MV-4-11 (cell line): ENCODE measurements at places on chromosomes 13 and 19.

DNA sequence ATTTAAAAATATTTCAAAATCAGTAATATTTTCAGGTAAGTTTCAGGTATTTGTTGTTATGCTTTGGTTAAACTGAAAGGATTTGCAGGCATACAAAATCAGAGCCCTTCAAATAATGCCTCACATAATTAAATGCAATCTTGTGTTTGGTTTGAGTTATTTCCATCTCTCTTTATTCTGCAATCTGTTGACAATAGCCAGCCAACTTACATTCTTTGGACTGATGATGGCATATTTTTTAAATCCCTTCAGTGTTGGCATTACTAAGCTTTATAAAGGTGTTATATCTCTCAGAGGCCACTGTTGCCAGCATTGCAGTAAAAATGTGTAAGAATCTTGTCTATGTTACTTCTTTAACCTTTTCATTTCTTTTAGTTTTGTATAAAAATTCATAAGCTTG, 257.2 kb upstream of the RFC3 start:
- no peak for DNase-seq

- no peak for DNase-seq
Measured at GRCh38 chr19:13206587-13206986, 56.4 kb downstream of the IER2 start.

- DNase-seq: no peak
Measured at GRCh38 chr13:39840201-39840600, 184.7 kb downstream of the COG6 start.

GRCh38 chr13:64274481-64275217, 2859.0 kb upstream of the PCDH20 start:
- no peak for DNase-seq

DNA sequence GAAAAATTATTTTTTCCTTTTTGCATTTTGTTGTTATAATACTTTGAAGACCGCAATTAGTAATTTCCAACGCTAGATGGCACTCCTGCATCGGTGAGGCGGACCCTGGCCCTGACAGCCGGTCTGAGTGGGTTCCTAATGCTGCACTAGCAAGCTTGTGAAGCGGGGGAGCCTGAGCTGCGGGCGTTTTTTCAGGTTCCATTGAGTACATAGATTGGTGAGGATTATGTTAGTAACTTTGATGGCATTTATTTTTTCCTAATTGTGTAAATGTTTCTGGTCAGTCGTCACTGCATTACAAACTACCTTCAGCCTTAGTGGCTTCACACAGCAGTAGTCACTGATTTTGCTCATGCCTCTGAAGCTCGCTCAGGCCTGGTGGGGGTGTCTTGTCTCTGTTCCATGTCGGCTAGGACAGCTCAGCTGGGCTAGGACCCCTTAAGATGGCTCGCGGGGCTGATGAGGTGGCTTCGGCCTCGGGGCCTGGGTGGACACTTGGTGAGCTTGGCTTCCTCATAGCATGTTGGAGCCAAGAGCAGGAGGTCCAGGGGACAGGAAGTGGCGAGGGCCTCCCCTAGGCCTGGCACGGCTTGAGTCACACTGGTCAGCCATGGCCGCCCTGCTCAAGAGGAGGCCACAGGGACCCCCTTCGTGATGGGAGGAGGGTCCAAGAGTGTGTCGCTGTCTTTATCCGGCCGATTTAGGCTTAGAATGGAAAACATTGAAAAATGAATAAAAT, 25.0 kb downstream of the ERCC5 start:
- peak; percentile 28 for DNase-seq

DNA sequence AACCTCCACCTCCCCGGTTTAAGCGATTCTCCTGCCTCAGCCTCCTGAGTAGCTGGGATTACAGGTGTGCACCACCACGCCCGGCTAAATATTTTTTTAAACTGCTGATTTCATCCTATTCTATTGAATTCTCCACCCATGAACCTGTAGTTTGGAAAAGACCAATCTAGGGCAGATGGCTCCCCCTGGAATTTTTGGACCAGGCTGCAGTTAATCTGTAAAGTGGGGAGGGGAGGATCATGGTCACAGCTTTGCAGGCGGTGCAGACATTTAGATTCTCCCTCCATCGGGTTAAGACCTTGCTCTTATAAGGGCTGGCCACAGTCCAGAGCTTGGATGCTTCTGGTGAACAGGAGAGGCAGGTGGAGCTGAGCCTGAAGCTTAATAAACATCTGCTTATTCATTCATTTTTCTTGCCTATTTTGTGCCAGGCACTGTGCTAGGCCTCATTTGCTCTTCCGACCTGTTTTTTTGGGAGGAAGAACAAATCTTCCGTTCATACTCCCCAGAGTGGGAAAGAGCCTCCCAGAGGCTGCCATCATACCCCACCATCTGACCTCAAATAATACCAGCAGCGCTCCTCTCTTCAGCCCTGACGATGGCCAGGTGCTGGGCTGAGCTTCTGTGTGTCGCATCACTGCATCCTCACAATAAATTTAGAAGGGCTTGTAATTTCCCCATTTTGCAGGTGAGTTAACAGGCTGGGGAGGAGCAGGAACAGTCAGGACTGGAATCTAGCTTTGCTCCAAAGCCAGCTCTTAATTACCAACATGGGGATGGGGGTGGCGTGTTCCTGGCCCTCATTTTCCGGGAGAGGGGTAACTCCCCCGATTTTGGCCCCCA, 902 bp upstream of the CCDC106 start:
- no peak for DNase-seq

DNA sequence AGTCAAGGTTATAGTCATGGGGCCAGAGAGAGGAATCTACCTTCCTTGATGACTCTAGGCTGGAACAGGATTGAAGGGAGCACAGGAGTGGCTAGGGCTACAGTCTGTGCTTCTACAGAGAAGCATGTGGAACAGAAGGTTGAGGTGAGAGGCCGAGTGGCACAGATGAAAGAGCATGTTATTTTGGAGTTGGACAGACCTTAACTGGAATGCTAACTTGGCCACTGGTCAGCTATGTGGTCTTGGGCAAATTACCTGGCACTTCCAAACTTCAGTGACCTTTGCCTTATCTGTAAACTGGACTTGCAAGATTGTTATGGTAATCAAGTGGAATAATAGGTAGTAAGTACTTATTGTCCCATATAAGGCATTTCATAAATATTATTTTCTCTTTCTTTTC, 252.7 kb downstream of the KCNRG start:
- no peak for DNase-seq

- DNase-seq: peak; percentile 55
Measured at GRCh38 chr19:12788682-12789097, 2.6 kb upstream of the JUNB start.

GRCh38 chr19:13839938-13840304, 37.0 kb upstream of the NANOS3 start:
- DNase-seq: peak; percentile 84

- DNase-seq: no peak
Measured at GRCh38 chr19:13032837-13033236, 37.6 kb downstream of the NFIX start.

- peak; percentile 83 for DNase-seq
Measured at GRCh38 chr13:49530457-49530856, 34.7 kb downstream of the PHF11 start.

- peak; percentile 43 for DNase-seq
Measured at GRCh38 chr19:55132453-55133129, 15.2 kb upstream of the PPP1R12C start.

GRCh38 chr13:42498521-42498920, 75.4 kb upstream of the TNFSF11 start:
- DNase-seq: no peak

GRCh38 chr13:20840568-20840967, 62.0 kb downstream of the XPO4 start:
- no peak for DNase-seq

- no peak for DNase-seq
Measured at GRCh38 chr13:33403807-33404362, 118.3 kb upstream of the STARD13 start.

DNA sequence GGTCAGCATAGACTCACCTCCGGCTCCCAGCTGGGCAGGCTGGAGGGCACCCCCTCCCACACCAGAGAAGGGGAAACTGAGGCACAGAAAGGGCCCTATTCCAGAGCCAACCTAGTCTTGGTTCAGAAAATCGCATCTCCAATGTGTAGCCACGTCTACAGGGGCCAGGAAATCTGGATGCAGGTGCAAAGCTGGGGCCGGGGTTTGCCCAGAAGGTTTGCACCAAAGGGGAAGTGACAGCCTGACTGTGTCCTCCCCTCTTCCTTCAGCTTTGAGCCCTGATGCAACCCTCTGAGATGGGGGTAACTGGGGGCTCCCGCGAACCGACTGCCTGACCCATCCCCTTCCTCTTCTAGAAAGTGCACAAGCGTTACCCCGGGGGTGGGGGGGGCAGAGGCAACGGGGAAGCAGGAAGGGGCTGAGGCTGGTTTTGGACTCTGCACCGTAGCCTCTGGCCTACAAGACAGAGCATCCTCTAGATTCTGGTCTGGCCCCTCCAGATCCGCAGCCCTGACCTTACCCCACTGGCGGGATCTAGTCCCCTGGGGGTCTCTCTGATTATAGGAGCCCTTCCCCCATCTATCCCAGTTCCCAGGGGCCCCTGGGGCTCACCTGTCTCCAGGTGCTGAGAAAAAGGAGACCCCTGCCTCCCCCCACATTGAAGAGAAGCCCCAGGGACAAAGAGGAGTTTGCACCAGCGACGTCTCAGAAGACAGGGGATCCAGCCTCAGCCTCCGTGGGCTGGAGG, 1.1 kb upstream of the ONECUT3 start:
- DNase-seq: peak; percentile 51

- DNase-seq: no peak
Measured at GRCh38 chr19:5204212-5204611, 136.4 kb downstream of the PTPRS start.

DNA sequence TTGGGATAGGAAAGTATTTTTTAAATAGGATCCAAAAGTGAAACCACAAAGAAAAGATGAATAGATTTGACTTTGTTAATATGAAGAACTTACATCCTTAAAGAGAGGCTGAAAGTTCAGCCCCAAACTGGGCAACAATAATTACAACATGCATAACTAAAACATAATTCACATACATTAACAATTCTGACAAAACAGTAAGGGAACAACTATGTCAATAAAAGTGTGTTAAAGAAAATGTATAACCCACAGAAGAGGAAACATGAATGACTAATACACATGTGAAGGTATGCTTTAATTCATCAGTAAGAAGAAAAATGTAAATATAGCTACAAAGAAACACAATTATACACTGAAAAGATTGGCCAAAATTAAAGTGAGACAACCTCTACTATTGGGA, 1597.6 kb upstream of the MIR17HG start:
- DNase-seq: no peak

GRCh38 chr13:60111691-60112090, 52.0 kb downstream of the DIAPH3 start:
- no peak for DNase-seq

DNA sequence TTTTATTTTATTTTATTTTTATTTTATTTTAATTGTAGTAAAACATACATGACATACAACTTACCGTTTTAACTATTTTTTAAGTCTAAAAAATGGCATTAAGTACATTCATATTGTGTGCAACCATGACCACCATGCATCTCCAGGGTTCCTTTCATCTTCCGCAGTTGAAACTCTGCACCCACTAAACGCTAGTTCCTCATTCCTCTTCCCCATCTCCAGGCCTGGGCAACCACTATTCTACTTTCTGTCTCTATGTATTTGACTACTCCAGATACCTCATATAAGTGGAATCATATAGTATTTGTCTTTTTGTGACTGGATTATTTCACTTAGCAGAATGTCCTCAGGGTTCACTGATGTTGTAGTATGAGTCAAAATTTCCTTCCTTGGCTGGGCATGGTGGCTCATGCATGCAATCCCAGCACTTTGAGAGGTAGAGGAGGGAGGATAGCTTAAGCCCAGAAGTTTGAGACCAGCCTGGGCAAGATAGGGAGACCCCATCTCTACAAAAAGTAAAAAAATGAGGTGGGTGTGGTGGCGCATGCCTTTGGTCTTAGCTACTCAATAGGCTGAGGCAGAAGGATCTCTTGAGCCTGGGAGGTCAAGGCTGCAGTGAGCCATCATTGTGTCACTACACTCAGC, 55.7 kb upstream of the ZNF507 start:
- peak; percentile 98 for DNase-seq

DNA sequence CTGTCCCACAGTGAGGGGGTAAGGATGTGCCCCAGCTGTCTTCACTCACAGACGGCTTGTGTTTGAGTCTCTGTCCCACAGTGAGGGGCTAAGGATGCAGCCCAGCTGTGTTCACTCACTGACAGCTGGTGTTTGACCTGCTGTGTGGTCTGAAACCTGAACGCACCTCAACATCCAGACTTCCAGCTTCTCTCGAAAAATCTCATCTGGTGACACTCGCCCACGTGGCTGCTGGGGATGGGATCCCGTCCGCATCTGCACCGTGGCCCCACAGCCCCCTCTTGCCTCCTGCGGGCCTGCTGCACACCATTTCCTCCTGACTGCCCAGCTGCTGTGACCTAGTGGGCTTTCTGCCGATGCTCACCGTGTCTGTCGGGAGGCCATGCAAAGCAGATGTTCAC, 27.3 kb downstream of the CHAF1A start:
- no peak for DNase-seq

GRCh38 chr19:7772752-7773291, 9.8 kb downstream of the CLEC4M start:
- peak; percentile 100 for DNase-seq

DNA sequence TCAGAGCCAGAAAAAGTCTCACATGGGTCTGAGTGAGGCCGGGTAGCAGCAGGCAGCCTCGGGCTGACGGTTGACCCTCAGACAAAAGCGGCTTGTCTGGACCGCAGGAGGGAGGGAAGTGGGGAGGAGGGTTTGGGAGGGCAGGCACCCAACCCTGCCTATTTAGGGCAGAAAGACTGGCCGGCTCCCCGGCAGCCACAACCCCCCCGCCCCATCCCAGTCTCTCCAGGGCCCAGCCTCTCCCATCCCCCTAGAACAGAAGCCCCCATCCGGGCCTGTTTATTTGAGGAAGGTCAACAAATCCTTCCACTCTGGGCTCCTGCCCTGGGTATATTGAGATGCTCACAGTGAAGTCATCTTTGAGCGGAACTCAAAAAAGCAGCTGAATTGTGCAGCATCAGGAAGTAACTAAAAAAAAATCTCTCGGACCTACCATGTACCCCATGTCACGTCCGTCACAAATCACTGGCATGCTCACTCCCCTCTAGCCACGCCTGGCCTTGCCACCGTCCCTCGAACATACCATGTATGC, 6.3 kb downstream of the DACT3 start:
- peak; percentile 81 for DNase-seq

GRCh38 chr19:19103167-19103566, 35.1 kb downstream of the TMEM161A start:
- no peak for DNase-seq

- no peak for DNase-seq
Measured at GRCh38 chr19:1874554-1875185, 10.6 kb downstream of the ABHD17A start.

DNA sequence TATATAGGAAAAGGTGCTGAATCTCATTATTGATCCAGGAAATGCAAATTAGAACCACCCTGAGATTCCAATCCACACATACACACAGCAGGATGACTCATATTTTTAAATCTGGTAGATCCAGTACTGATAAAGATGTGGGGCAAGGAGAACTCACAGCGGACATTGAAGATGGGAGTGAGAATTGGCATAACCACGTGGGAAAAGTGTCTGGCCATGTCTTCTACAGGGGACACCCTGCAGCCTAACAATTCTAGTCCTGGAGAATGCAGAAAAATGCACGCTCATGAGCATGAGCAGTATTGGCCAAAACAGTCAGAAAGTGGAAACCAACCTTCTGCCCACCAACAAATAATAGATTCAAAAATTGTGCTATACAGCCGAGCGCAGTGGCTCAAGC, 13.5 kb upstream of the BCL3 start:
- no peak for DNase-seq

- no peak for DNase-seq
Measured at GRCh38 chr19:32881766-32882165, 12.2 kb upstream of the SLC7A9 start.
